CD4-positive, alpha-beta T cell treated with Interleukin-12 subunit alpha and Interleukin-12 subunit beta, for 1 hour (primary cell): ENCODE measurements at places on chromosomes 3 and 15.

- DNase-seq: no peak
These were observed 37.7 kb upstream of the SYNPR start for GRCh38 chr3:63240381-63240902.

GRCh38 chr3:140247775-140248174 is 312.8 kb downstream of the CLSTN2 start:
- no peak for DNase-seq

GRCh38 chr3:86993704-86994103 is 2.8 kb upstream of the VGLL3 start:
- DNase-seq: no peak

DNA sequence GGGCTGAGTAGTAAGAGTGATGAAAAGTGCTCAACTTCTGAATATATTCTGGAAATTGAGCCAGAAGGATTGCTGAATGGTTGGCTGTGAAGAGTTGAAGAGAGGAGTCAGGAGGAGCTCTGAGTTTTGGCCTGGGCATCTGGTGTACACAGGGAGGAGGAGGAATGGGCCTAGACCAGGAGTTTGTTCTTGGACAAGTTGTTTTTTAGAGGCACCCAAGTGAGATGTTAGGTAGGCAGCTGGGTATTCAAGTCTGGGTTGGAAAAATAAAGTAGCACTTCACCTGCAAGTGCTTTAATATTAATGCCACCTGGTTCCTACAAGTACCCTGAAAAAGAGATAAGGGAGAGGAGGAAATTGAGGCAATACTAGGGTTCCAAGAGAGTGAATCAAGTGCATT is 14.7 kb downstream of the BSN start:
- no peak for DNase-seq

DNA sequence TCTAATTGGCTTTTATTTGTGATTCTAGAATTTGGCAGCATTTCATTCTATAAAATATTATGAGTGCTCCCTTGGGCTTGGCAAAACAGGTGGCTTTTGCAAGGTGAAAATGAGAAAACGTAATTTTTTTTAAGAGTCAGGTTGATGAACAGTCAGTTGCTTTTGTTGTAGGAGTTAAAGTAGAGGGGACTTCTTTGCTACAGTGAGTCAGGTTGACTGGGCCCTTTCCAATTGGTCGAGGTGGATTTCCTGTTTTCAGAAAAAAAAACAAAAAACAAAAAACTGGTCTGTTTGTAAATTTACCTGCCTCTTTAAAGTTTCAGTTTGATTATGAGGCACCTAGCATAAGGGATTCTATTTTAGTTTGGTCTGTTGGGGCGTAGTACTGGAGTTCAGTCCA is 1469.4 kb upstream of the GBE1 start:
- DNase-seq: no peak

GRCh38 chr3:126501736-126502135 is 15.8 kb downstream of the UROC1 start:
- DNase-seq: no peak

- no peak for DNase-seq
These were observed 188.8 kb upstream of the PRICKLE2 start for GRCh38 chr3:64414043-64414442.

DNA sequence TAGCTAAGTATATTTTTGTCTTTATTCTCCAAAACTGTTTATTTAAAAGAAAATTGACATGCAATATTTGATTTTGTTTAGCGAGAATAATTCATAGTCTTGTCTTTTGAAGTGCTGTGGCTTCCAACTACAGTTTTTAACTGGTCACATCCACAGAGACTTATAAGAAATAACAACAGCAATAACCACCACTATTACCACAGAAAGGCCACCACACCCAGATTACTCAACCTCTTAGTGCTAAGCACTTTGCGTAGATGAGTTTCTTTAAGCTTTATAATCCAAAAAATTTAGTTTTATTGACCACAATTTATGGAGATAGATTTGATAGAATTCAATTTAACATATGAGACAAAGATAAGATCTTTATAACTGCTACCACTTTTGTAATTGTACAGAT is 468.4 kb upstream of the UBE2E2 start:
- no peak for DNase-seq

GRCh38 chr3:150079029-150079739 is 108.5 kb upstream of the PFN2 start:
- no peak for DNase-seq

DNA sequence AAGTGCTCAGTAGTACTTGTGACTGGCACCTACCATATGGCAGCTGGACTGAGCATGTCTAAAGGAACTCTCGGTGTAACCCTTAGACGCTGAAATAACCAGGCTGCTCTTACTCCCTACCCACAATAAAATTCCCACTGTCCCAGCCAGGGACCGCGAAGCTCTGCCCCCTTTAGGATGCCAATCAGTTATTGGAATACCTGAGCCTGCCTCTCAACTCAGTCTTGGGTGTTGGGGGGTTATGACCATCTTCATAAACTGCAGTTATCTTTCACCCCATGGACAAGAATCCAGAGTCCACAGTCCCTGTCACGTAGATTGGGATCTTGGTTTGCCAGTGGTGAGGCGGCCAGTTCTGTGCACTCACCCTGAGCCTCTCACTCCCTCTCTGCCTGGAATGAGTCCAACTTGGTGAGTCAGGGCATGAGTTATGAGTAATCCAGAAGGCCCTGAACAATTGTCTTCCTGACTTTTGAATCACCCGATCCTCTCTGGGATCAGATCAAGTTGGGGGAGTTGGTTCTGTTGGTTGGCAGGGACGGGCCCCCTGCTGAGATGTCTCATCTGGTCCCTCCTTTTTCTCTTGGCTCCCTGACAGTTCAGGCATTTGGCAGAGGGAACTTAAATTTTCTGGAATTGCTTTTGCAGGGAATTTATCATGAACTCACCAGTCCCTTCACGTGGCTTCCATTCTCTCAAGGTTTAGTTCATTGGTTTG is 120.1 kb upstream of the UBE2E1 start:
- DNase-seq: no peak

GRCh38 chr3:190848870-190849269 is 13.6 kb downstream of the GMNC start:
- DNase-seq: no peak

DNA sequence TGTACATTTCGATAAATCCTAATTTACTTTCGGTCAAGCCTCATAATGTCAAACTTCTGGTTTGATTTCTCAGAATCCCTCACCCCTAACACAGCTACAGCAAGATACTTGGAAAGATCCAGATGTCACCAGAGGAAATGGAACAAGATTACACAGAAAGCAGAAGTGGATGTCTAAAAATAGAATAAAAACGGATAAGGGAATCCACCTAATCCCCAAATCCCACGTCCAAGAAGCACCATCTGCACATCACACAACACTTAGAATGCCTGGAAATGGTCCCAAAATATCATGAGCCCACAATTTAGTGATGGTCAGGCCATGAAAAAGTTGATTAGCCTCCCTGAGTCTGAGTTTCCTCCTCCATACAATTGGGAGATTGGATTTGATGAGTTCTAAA is 61.7 kb downstream of the AGTR1 start:
- no peak for DNase-seq

GRCh38 chr15:44157679-44158078 is 37.4 kb downstream of the FRMD5 start:
- DNase-seq: no peak

- peak; percentile 76 for DNase-seq
These were observed 115.9 kb downstream of the CBLB start for GRCh38 chr3:105752791-105753415.

DNA sequence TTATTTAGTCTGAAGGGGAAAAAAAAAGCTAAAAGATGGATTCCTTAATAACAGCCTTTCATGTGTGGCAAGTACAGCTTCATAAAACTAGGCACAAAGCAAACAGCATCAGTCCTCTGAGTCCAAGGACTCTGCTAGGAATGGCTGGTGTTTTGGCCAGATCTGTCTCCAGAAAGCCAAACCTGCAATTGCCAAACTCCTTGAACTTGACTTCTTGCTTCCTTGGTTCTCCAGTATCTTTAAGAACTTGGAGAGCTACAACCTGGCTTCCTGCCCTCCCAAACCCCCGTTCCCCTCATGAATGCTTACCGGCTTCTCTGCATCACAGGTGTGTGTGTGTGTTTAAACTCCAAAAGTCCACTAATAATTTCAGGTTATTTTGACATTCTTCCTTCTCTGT is 1.6 kb upstream of the PLOD2 start:
- no peak for DNase-seq

DNA sequence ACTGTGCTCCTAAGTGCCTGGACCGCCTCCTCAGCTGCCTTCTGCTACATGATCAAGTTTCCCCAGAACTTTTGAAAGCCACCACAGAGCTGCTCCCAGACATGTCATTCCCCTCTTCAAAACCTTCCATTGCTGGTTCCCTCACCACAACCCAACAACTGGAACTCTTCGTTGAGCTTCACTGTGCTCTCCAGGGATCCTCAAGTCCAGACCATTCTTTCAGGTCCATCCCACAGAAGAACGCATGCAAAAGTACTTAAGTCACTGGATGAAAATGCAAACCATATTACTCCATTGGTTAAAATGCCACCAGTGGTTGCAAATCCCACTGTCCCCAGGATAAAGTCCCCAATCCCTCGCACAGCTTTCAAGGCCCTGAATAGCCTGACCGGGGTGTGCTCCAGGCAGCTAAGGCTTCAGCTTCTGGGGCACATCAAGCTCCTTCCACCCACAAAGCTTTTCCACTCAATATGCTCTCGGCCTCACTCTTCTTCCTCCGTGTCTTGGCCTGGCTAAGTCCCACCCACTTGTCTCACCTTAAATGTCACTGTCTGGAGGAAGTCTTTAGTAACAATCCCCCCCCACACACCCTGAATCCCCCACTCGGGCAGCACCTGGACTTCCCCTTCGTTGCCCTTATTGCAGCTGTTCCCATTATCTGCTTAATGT is 84.8 kb downstream of the XXYLT1 start:
- DNase-seq: no peak

DNA sequence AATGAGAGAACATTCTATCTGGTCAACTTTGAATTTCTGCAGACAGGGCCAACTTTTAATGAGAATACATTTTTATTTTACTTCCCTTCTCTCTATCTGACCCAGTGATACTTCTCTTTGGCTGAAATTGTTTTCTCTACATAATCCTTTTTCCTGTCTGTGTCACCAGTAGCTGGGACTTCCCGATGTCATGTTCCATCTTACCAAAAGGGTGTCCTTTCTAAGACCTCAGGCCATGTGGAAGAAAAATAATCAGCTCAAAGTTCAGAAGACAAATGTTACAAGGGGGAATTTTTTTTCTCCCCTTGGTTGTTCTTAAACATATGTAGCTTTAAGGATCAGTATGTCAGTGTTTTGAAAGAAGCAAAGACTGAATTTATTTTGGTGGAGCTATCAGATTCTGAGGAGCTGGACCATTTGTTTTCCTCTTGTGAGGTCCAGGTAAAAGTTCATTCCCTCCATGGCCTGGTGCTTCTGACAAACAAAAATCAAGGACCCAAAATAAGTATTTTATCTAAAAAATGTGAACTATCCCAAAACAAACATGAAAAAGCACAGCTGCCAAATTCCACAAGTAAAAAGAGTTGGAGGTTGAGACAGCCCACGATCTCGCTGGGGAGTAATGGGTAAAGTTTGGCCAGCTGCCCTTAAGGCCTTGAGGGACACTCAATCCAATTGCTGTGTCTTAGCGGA is 859.4 kb upstream of the NR2F2 start:
- no peak for DNase-seq

GRCh38 chr3:38047896-38048295 is 8.9 kb downstream of the DLEC1 start:
- no peak for DNase-seq

DNA sequence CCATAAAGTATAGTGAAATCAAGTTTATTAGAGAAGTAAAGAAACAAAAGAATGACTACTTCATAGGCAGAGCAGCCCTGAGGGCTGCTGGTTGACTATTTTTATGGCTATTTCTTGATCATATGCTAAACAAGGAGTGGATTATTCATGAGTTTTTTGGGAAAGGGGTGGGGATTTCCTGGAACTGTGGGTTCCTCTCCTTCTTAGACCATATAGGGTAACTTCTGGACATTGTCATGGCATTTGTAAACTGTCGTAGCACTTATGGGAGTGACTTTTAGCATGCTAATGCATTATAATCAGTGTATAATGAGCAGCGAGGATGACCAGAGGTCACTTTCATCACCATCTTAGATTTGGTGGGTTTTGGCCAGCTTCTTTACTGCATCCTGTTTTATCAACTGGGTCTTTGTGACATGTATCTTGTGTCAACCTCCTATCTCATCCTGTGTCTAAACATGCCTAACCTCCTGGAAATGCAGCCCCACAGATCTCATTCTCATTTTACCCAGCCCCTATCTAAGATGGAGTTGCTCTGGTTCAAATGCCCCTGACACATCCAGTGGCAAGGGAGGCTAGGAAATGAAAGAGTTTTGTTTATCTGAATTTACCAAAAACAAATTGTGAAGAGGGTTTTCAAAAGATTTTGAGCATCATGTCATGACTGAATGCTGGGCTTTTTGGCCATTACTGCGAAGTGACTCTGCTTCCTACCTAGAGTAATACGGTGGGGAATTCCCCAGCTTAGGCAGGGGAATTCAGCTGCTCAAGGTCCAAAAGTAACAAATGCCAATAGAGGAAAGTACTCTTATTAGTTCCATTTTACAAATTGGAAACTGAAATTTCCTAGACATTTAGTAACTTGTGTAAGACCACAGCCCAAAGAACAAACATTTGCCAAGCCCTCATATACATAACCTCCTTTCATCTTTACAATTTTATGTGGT is 6.2 kb upstream of the SPSB4 start:
- no peak for DNase-seq

DNA sequence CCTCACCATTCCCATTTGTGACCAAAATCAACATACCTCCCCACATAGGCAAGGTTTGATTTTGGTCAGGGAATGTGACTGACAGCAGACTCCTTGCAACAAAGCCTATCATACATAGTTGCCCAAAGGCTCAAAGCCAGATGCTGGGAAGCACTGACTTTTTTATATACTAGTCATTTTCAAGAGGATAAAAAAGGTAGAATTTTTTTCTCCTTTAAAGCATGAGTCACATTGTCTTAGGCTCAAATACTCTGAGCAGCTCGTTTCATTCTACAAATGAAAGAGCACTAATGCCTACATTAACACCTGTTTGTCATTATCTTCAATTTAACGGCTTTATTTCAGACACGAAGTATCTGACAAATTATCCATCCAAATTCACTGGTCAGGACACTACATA is 36.2 kb downstream of the ICE2 start:
- no peak for DNase-seq

GRCh38 chr3:52696830-52697631 is 8.6 kb downstream of the GLT8D1 start:
- no peak for DNase-seq

- no peak for DNase-seq
These were observed 87.7 kb downstream of the IL1RAP start for GRCh38 chr3:190601622-190602021.

DNA sequence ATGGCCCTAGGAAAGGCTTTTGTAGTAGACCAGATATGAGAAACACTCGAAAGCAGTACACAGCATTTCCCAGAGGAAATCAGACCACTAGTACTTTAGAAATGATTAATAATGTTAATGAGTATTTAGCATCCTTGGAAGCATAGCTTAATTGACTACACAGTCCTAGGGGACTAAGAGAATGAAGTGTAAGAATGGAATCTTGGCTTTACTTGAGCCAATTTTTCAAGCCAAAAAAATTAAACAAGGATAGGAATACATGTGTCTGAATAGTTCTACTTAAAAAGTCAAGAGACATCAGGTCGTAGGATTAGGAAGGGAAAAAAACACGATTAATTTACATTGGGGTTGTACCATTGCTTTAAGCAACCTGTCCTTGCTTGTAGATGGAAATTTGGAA is 38.2 kb downstream of the DPPA2 start:
- DNase-seq: no peak
